Hematopoietic multipotent progenitor cell treated with erythropoietin and hydrocortisone succinate and interleukin-3 and kit ligand, for 17 days (in vitro differentiated cells): ENCODE measurements at places on chromosomes 16 and 17.

GRCh38 chr17:61442878-61443474 lies 9.2 kb upstream of the TBX4 start:
- no peak for DNase-seq

DNA sequence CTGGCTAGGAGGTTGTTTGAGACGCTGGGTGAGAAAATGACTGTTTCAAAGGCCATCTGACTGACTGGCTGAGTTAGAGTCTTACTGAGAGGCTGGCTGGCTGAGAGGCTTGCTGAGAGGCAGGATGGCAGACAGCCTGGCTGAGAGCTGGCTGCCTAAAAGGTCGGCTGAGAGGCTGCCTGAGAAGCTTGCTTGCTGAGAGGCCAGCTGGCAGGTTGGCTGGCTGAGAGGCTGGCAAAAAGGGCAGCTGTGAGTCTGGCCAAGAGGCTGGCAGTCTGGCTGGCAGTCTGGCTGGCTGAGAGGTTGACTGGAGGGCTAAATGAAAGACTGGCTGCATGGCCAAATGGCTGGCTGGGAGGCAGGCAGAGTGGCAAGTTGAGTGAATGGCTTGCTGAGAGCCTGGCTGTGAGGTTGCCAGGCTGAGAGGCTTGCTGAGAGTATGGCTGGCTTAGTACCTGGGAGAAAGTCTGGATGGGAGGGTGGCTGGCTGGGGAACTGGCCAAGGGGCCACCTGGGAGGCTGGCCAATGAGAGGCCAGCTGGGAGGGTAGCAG lies 35.3 kb upstream of the ACSM2B start:
- no peak for DNase-seq

DNA sequence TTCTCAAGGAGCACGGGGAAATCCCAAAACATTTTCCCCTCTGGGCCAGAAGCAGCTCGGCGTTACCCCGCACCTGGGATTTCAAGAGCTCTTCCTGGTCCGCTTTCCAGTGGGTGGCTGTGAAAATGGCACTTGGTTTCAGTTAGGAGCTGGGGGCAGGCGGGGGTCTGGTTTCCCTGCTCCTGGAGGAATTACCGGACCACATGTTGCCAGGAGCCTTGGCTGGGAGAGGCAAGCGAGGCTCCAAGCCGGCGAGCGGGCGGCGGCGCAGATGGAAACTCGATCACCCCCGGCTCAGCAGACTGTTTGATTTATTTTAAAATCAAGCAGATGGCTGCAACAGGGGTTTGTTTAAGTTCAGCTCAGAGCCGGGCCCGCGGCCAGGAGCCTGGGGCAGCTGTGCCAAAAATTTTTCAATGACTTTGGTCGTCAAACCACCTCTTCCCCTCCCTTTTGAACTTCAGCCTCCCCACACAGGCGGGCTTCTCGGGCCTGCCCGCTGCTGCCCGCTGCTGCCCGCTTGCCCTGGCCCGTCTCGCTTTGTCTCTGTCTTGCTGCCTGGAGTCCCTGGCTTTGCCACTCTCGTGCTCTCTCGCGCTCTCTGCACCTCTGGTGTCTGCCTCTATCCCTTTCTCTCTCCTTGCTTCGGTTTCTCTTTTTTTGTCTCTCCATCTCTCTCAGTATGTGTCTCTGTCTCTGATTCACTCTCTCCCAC lies 108.0 kb upstream of the CIBAR2 start:
- no peak for DNase-seq

- peak; percentile 65 for DNase-seq
These were observed 1.5 kb downstream of the HAPSTR1 start for GRCh38 chr16:9092978-9093344.

- no peak for DNase-seq
These were observed 24.8 kb downstream of the RANBP10 start for GRCh38 chr16:67781565-67781921.

DNA sequence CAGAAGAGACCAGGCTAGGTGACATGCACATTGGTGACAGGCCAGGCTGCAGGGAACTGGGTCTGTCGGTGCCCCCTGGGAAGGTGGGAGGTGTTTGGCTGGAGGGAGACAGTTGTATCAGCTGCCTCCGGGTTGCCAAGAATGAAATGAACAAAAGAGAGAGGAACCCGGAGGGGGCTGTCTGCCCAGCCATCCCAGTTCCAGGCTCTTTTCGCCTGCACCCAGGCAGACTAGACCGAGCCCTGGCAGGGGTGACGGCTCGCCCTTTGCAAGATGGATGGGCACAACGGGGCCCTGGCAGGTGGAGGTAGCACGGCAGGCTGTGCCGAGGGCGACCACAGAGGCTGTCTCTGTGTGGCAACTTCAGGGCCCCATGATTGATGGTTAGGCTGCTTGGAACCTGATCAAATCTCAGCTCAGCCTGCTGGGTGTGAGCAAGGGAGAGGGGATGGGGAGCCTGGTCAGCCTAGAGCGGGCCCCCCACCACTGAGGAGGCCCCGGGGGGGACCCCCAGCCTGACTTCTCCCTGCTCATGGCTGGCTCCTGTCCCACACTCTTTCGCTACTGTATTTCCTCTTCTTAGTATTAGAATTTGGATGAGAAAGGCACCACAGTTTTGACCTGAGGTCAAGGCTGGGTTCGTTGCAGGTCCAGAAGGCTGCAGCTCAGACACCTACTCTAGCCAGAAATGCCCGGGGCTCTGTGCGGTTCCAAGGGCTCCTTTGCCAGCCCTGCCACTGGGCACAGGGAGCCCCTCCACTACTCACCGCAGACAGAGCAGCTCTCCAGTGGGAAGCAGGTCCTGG lies 118.9 kb upstream of the CHMP6 start:
- DNase-seq: no peak

DNA sequence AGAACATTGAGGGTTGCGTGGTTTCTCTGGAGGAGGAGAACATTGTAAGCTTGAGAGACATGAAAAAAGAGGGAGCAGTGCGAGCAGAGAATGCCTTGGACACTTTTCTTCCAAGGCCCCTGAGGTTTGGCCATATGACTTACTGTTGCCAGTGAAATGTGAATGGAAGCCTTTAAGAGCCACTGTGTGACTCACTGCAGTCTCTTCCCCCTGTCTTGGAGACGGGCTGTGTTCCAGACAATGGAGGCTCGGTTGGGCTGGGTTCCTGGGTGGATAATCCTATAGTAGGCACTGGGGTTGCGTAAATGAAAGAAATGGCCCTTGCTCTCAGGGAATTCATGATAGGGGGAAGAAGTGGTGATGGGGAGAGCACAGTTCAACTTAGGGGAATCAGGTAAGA lies 75.5 kb downstream of the SHISA9 start:
- DNase-seq: no peak

DNA sequence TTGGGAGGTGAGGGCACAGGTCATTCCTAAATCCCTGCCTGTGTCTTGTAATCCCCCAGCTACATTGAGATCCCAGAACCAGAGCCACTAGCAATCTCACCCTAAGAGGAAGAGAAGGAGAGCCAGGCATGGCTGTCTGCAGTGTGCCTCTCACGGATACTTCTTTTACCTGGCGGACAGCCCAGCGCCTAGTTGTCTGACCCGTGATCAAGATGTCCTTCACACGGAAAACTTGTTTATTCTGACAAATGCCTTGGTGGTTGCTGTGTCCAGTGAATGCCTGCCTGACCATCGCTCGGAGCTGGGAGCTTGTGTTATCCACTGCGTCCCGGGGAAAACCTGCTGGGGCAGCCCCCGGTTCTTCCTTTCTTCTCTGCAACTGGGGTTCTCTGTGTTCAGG lies 140.5 kb upstream of the WSCD1 start:
- DNase-seq: no peak

- DNase-seq: no peak
These were observed 88.4 kb upstream of the CIBAR2 start for GRCh38 chr16:85200471-85201278.

GRCh38 chr17:79077587-79077986 lies 3.0 kb downstream of the ENGASE start:
- DNase-seq: no peak

GRCh38 chr17:52420555-52421078 lies 262.1 kb upstream of the CA10 start:
- no peak for DNase-seq

GRCh38 chr16:20191566-20191965 lies 117.9 kb upstream of the GPR139 start:
- DNase-seq: no peak

GRCh38 chr16:30535106-30535776 lies 583 bp upstream of the ZNF747 start:
- no peak for DNase-seq

- no peak for DNase-seq
These were observed 1.7 kb upstream of the NLRP1 start for GRCh38 chr17:5585836-5586521.

- peak; percentile 81 for DNase-seq
These were observed 313 bp downstream of the UBTF start for GRCh38 chr17:44219108-44219615.

- DNase-seq: no peak
These were observed 47.2 kb downstream of the OTOA start for GRCh38 chr16:21710938-21711337.

GRCh38 chr17:78391843-78392242 lies 13.4 kb downstream of the PGS1 start:
- no peak for DNase-seq

- peak; percentile 3 for DNase-seq
These were observed 8.1 kb downstream of the ANKRD11 start for GRCh38 chr16:89482150-89482816.

- DNase-seq: peak; percentile 13
These were observed 5.2 kb upstream of the GUCY2D start for GRCh38 chr17:7997186-7997585.

- no peak for DNase-seq
These were observed 182.3 kb upstream of the GSE1 start for GRCh38 chr16:85430523-85431421.

- DNase-seq: no peak
These were observed 78.1 kb upstream of the ZFHX3 start for GRCh38 chr16:73125850-73126524.

- no peak for DNase-seq
These were observed 24.1 kb downstream of the SEC14L5 start for GRCh38 chr16:4982056-4982867.

DNA sequence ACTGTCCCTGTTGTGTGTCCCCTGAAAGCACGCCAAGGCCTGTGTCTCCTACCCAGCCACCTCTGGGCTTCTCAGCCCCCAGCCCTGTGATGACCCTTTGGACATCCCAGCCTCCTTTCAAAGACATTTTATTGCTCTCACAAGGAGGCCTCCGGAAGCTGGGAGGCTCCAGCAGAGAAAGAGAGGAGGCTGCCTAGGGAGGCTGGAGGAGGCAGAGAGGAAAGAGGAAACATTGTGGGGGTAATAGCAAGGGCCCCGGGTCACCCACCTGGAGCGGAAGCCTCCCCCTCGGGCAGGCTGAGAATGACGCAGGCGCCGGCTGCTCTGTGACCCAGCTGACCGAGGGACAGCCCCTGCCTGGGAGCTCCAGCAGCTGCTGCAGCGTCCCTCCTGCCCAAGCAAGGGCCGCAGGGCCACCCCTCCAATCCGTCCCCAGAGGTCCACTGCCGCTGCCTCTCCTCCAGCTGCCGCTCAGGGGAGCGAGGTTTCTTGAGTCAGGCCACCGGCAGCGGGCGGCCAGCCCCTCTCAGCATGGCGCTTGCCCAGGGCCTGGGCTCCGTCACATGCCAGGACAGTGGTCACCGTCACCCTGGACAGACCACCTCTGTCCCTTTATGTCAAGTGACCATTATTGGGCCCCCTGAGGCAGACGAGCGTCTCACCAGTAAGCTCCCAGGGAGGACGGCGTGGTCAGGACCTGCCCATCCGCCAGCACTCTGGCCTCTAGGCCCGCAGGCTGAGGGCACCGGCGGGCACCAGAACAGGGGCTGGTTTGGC lies 29.3 kb downstream of the ACTG1 start:
- DNase-seq: no peak

DNA sequence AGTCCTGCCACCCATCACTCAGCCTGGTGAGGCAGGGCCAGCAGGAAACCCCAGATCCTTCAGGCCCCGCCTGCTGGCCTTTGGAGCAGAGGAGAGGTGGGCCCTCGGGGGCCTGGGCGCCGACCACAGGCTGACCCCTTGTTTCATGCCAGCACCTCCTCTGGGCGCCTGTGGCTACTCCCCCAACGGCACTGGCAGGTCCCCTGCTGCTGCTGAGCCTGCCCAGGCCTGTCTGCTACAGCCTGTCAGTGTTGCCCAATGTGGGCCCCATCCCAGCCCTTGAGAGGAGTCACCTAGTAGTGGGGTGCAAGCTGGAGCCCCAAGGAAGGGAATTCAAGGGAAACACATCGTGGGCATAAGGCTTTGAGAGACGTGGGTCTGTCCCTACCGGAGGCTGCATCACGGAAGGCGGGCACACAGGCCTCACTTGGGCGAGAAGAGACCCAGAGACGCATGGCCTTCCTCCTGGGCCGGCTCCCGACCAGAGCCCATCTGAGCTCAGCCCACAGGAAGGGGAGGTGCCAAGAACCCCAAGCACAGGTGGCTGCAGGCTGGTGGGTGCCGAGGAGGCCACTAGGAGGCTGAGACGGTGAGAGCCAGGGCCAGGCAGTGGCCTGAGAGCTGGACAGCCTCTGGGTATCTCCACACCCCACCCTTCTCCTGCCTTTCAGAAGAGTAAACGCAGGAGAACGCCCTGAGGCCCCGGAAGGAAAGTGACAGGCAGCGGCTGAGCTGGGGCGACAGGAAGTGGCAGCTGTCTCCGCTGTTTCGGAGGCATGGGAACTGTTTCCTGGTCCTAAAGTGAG lies 8.0 kb upstream of the FASN start:
- DNase-seq: peak; percentile 27

- no peak for DNase-seq
These were observed 23.1 kb downstream of the GPT2 start for GRCh38 chr16:46907061-46907774.

DNA sequence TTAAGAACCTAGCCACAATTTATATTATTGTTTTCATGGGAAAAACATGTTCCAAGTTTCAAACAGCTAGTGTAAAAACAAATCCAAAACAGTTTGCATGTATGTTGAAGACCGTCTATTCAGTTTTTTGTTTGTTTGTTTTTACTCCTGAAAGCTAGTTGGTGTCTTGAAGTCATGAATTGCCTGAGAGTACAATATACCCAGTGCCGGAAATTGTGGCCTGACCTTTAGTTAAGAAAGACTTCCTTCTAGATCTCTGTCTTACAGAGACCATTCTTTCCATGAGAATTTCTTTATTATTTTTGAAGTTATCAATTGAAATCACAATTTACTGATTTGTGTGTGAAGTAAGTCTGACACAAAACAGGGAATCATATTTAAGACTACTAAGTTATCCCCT lies 474.8 kb downstream of the KCNJ2 start:
- no peak for DNase-seq

DNA sequence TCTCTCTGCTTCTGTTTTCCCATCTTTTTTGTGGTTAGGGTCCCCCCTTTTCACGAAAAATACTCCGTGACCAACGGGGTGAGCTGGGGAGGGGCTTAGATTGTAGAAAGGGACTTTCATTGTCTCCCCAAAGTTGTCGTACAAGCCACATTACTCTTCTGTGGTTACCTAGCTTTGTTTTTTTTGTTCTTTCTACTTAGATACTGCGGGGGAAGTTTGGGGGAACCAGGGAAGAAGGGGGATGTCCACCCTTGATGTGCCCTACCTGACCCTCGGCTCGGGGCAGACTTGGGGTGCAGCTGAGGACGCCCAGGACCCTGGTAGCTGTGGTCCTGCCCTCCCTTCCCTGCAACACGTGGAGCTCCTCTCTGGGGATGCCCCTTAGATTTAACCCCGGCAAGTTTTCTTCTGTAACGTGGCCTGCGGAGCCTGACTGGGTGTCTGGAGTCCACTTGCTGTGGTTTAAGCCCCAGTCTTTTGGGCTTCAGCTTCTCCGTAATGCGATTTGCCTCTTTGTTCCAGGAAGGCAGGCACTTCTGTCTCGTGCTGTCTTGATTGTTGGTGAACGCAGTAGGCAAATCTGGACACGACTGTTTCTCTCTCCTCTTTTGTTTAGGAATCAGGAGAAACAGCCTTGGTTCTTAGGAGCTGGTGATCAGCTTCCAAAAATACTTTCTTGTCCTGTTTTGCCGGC lies 892 bp downstream of the ABCC1 start:
- DNase-seq: peak; percentile 13

GRCh38 chr17:61799812-61800484 lies 63.4 kb downstream of the BRIP1 start:
- no peak for DNase-seq
